Activated naive CD4-positive, alpha-beta T cell treated with anti-CD3 and anti-CD28 coated beads, Interleukin-2, amount 50 U/mL, for 72 hours (primary cell): ENCODE measurements at places on chromosomes 5 and 9.

DNA sequence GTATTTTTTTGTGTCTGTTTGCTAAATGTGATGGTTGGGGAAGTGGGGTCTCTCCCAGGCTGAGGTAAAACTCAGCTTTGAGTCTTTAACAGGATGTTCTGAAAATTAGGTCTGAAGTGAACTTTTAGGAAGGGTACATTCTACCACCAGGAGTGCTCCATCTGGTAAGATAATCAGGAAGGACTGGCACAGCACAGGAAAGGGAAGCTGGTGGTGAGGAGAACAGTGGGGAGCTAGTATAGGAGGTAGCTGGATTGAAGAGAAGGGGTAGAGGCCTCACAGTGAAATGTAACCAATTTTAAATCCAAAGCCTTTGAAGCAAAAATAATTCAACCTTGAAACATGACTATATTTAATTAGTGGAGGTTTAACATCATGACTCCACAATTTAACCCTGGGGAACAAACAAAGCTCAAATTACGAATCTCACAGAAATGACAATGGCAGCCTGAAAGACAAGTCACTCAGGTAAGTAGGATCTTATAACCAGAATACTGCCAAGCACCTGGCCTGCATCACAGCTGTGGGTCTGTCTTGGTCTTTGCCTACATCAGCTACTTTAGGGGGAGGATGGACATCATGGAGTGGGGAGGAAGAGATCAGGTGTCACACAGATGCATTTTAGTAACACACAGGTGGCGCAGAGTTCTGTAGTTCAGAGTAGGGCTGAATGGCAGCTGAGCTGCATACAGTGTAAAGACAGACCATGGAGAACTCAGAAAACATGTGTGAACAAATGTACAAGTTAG, 445.3 kb downstream of the DMRT2 start:
- DNase-seq, result no peak

DNA sequence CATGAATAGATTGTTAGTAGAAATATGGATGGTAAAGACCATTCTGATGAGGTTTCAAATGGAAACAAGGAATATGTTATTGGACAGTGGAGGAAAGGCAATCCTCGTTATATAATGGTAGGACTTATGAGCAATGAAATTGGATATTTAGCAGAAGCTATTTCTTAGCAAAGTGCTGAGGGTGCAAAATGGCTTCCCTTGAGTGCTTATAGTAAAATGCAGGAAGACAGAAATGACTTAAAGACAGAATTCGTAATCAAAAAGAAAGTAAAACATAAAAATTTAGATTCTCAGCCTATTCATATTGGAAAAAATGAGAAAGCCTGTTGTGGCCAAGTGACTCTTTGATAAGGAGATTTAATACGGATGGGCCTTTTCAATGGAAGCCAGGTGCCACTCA, 102.1 kb upstream of the ADRA1B start:
- no peak for DNase-seq

- no peak for DNase-seq
Measured at GRCh38 chr5:6752782-6753181, 39.5 kb downstream of the TENT4A start.

- DNase-seq, result no peak
Measured at GRCh38 chr5:96597438-96598020, 64.6 kb upstream of the CAST start.

- DNase-seq, result no peak
Measured at GRCh38 chr9:81787747-81788632, 98.6 kb upstream of the TLE1 start.

- DNase-seq, result no peak
Measured at GRCh38 chr9:37988041-37988440, 81.0 kb downstream of the SHB start.

DNA sequence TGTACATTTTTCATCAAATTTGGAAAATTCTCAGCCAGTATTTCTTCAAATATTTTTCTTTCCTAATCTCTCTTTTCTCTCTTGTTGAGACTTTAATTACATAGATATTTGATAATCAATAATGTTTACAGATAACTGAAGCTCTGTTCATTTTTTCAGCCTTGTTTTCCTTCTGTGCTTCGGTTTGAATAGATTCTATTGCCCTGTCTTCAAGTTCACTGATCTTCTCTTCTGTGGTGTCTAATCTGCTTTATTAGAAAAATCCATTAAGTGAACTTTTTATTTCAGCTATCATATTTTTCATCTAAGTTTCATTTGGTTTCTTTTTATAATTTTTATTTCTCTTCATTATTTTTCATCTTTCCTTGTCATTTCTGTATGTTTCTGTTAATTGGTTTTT, 54.1 kb downstream of the AMBP start:
- no peak for DNase-seq

DNA sequence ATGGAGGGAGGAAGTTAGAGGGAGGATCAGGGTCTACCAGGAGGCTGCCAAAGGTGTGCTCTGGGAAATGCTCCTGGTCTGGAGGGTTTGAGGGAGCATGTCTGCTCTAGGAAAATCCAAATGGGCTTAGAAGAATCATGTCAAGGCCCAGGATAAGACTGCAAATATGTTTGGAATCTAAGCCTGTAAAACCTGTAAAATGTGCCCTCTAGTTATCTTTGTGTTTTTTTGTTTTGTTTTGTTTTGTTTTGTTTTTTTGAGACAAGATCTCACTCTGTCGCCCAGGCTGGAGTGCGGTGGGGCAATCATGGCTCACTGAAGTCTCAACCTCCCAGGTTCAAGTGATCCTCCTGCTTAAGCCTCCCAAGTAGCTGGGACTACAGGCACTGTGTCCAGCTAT, 135.4 kb downstream of the FGF1 start:
- no peak for DNase-seq
